ENCODE measurements at places on chromosomes 2 and 18.

GRCh38 chr2:177727577-177728398 lies 335.2 kb downstream of the AGPS start:
- no peak for DNase-seq

GRCh38 chr2:234620018-234620417 lies 123.1 kb upstream of the ARL4C start:
- DNase-seq, result no peak

DNA sequence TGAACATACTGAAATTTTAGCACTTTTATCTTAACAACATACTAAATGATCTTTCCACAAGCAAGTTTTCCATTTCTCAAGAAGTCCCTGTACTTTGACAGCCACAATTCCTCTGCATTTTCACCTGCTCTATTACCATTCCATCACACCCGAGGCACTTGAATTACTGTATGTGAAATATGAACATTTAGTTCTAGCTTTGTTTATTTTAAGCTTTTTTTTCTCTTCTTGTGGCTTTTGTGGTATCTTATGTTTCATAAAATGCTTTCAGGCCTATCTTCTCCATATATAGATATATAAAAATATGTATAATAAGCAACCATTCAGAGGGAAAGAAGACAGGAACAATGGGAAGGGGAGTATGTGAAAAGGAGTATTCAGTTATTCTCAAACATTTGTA lies 693.9 kb downstream of the SATB2 start:
- no peak for DNase-seq

DNA sequence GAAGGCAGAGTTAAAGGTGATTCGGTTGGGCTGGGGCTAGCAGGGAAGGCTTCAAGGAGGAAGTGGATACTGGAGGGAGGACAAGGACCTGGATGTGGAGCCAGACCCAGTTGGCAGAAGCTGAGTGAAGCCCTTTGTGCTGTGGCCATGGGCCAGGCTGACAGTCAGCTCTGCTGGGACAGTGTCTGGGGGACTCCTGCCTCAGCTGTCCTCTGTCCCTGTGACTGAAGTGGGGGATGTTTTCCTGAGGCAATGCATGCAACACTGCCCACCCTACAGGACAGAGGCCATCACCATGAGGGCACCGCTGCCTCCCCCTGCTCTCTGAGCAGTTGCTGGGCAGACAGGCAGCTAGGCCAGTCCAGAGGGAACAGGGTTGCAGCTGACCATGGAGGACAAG lies 40.0 kb downstream of the ST8SIA5 start:
- DNase-seq, result no peak

DNA sequence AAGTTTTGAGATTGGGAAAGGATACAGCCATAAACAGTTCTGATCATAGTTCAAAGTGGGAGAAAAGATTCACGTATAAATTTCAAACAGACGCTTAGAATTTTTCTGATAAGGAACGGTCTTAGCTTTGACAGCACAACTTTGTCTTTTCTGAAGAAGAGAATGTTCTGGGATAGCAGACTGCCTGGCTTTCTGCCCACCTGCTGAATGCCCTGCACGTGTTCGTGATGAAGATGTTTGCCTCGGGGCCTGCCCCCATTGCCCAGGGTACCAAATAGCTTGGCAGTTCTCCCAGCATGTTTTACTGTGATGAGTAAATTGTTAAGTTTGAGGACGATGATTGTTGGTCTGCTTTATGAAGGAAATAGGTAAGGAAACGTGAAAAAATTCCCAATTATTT lies 4.6 kb downstream of the MRPL33 start:
- DNase-seq, result no peak

DNA sequence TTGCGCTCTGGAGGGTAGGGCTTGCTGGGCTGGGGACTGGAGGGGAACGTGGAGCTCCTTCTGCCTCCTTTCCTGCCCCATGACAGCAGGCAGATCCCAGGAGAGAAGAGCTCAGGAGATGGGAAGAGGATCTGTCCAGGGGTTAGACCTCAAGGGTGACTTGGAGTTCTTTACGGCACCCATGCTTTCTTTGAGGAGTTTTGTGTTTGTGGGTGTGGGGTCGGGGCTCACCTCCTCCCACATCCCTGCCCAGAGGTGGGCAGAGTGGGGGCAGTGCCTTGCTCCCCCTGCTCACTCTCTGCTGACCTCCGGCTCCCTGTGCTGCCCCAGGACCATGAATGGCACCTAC lies 4.3 kb downstream of the GPR35 start:
- DNase-seq, result no peak

- no peak for DNase-seq
Measured at GRCh38 chr18:78126536-78126935, 853.1 kb upstream of the SALL3 start.

- DNase-seq, result no peak
Measured at GRCh38 chr2:234467289-234467688, 29.6 kb downstream of the ARL4C start.

DNA sequence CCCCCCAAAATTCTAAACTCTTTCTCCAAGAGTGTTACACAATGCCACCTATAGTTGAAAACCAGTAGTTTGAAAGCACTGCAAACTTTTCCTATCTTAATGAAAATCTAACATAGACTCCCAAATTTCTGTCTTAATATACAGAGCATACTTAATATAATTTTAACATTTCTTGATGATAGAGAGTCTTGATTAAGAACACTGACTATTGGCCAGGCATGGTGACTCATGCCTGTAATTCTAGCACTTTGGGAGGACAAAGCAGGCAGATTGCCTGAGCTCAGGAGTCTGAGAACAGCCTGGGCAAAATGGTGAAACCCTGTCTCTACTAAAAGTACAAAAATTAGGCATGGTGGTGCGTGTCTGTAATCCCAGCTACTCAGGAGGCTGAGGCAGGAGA lies 34.2 kb downstream of the ASXL2 start:
- DNase-seq, result no peak

GRCh38 chr2:190119923-190120590 lies 57.5 kb upstream of the MSTN start:
- no peak for DNase-seq

DNA sequence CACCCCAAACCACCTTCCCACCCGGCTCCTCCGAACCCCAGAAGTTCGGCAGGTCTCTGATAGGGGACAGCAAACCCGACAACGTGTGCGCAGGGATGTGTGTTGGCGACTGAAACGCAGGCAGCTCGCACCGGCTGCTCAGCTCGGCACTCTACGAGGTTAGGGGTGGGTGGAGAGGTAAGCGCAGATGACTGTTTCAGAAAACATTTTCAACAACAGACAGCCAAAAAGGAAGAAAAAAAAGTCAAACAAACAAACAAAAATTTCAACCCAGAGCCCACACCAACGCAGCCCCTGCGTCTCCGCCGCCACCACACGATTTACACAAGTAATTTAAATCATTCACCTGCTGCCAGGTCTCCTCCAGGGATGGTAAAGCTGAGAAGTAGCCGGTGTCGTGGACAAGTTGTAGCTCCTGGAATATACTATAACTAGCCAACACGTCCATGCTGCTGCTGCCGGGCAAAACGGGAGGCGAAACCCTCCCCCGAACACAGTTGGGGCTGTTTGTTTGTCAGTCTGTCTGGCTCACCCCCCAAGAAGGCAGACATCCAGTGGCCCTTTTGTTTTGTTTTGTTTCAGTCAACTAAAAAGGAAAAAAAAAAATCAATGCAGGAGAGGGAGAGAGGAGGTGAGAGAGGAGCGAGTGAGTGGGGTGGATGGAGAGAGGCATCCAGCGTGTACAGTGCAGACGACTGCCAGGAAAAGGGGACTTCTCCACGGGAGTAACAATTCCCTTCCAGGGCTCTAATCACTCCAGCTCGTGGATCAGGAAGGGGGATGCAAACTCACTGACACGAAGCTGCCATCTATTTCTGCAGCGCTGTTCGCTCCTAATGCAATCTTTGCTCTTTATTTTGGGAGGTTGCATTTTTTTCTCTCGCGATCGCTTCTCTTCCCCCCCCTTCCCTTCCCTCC lies at the start of gene KLF7:
TSS of gene KLF7 (minus strand) at position 828 of the 918 bp plus-strand sequence. CDS start at position 448, 380 bp downstream.
- DNase-seq, result peak; percentile 54

DNA sequence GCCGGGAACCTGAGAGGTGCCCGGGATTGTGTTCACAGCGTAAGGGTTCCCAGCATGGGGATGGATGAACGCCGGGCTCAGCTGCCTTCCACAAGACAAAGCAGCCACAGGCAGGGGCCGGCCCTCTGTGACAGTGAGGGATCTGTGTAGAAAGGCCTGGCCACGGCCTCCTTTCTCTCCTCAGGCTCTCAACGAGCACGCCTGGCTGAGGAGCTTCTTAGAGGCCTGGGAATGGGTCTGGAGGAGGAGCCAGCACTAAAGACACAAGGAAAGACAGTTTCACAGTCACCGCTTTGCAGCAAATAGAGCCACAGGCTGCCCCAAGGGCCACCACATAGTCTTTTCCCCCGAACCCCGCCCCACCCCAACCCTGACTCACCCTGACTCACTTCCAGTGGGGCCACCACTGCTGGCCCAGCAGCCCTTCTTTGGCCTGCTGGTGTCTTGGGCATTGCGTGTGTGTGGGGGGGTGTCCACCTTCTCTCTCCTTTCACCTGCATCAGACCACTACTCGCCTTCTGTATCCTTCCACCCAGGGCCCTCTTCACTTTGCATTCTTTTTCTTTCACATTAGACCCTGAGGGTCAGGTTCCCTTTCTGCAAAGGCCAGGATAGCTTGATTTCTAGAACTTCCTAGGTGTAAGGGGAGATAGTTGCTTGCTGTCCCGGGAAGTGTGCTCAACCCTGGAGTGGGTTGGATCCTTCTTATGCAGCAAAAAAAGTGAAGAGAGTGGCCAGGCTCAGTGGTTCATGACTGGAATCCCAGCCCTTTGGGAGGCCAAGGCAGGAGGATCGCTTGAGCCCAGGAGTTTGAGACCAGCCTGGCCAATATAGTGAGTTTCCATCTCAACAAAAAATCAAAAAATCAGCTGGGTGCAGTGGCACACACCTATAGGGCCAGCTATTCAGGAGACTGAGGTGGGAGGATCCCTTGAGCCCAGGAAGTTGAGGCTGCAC lies 19.3 kb upstream of the HPCAL1 start:
- DNase-seq, result peak; percentile 44

GRCh38 chr2:232338759-232339106 lies 39.8 kb upstream of the ALPP start:
- no peak for DNase-seq

- DNase-seq, result no peak
Measured at GRCh38 chr2:124026503-124026902, 1.4 kb downstream of the CNTNAP5 start.

- DNase-seq, result no peak
Measured at GRCh38 chr18:79532313-79533007, 136.7 kb downstream of the NFATC1 start.

DNA sequence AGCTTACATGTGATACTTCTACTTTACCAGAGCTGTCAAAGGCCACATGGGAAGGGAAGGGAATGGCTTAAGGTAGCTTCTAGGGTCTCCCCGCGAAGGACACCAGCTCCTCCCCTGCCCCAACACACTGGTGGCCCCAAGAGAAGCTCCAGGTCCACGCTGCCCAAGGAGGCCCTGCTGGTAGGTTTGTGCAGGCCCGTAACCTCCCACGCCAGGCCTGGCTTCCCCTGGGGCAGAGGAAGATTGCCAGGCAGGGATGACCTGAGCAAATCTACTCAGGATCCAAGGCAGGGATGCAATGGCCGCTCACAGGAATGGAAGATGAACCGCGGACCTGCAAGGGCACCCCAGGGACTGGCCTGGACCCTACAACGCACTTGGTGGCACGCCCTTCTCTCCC lies 205.1 kb downstream of the MGAT5 start:
- no peak for DNase-seq

- DNase-seq, result no peak
Measured at GRCh38 chr2:149611100-149611820, 23.7 kb upstream of the MMADHC start.

DNA sequence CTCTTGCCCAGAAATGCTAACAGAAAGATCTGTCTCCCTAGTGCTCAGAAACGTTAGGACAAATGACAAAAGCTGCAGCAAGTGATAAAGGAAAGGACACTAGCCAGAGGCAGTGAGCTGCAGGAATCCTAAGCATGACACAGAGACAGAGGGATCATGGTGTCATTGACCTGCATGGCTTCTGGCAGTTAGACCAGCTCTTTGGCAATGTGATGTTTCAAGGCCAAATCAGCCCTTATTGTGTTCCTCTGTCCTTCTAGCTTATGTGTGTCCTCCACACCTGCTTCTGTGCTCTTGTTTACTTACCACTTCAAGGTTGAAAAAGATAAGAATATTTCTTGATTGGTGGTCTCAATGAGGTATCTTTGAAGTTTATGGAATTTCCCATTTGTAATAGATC lies 120.8 kb downstream of the RHBDD1 start:
- no peak for DNase-seq

- DNase-seq, result no peak
Measured at GRCh38 chr2:118133916-118134315, 45.6 kb downstream of the INSIG2 start.

DNA sequence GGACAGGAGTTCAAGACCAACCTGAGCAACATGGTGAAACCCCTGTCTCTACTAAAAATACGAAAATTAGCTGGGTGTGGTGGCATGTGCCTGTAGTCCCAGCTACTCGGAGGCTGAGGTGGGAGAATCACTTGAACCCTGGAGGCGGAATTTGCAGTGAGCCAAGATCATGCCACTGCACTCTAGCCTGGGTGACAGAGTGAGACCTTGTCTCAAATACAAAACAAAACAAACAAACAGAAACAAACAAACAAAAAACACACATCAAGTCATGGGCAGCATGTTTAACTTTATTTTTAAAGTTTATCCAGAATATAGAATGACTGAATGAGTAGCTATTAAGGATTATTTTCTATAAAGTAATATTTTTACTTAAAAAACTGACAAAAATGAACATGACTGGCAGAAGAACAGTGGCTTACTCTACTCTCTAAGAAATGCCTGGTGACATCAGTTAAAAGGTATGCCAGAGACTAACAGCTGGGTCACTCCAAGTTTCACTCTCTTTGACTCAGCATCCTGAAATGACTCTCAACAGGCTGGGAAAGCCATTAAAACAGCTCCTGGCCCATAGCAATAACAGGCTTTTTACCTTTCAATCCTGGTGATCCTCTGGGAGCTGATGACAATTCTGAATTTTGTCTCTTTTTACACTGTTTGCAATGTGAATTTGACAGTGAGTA lies 281.6 kb upstream of the STON1 start:
- DNase-seq, result no peak

- DNase-seq, result peak; percentile 69
Measured at GRCh38 chr2:213246497-213247281, 37.6 kb upstream of the SPAG16 start.

- no peak for DNase-seq
Measured at GRCh38 chr2:2501454-2502200, 170.6 kb upstream of the MYT1L start.

DNA sequence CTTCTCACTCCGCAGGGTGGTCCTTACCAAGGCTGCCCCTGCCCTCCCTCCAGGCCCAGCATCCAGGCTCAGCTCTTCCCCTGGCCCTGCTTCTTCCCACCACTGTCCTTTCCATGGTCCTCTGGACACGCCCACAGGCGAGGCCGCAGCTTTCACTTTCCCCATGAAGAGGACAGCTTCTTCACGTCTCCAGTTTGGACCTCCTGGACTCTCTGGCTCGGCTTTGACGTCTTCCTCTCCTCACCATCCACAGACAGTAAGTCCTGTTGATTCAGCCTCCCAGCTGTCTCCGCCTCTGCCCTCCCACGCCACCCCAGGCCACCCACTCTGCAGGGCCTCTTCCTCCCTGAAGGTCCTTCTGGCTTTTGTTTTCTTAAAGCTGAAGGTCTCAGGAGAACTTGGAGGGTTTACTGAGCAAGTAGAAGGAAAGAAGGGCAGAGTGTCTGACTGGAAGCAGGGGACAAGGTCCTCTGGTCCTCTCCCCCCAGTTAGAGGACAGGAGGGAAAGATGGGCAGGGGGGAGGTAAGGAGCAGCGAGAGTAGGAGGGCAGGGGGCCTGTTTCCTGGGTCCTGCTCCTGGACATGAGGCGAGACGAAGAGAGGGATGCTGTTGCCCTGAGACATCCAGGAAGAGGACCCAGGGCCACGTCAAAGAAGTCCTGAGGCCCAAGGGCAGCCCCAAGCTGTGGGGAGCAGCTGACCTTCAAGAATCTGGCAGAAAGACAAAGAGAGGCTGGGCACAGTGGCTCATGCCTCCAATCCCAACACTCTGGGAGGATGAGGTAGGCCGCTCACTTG lies 24.7 kb upstream of the NMUR1 start:
- no peak for DNase-seq
